ENCODE measurements at places on chromosomes 4 and X. TPM values are rescaled to one million over a fixed set of nuclear protein-coding genes. Genes with fewer than 3 reads are reported as not detected.

Gene ERVMER34-1
- total RNA-seq, result 1.1 TPM

Gene TRIM61
- total RNA-seq, result 4.1 TPM

Gene CSN2
- total RNA-seq, result not detected

Gene GRK4
- 9.0 TPM for total RNA-seq

Gene UGT2B11
- total RNA-seq, result 0.92 TPM

Gene TMEM255A
- total RNA-seq, result 0.67 TPM

Gene TGIF2LX
- total RNA-seq, result not detected

Gene PDCL2
- not detected for total RNA-seq

Gene PWWP3B
- total RNA-seq, result 25.4 TPM

Gene CUL4B
- 54.4 TPM for total RNA-seq

Gene GABRQ
- total RNA-seq, result 0.13 TPM

Gene TMEM156
- 0.33 TPM for total RNA-seq

Measured in thyroid gland (tissue), 4 donors.